LHCN-M2 (cell line): ENCODE measurements at places on chromosomes 5 and 9.

DNA sequence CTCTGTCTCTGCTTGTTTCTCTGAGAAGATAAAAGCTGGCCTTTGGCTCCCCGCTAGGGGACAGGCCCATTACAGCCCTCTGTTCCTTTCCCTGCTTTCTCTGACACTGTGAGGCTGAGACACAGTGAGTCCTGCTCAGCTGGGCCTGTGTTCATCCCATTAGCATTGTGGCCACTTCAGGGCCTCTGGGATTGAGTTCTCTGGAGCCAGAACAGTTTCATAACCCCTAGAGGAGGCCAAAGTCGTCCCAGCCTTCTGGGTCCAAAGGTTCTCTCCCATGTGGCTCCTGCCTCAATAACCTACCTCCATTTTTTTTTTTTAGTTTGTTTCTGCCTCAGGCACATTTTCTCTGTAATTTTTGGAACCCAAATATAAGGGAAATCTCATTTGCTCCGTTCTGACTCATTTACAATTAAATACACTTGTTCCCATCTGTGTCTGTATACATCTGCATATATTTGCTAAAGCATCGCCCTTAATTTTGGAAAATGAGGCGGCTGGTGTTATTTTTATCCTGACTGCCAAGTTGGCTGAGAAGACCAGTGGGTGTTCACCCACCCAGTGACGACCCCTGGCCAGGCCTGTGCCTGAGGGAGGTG is 27.3 kb upstream of the CTNNA1 start:
- no peak for DNase-seq

DNA sequence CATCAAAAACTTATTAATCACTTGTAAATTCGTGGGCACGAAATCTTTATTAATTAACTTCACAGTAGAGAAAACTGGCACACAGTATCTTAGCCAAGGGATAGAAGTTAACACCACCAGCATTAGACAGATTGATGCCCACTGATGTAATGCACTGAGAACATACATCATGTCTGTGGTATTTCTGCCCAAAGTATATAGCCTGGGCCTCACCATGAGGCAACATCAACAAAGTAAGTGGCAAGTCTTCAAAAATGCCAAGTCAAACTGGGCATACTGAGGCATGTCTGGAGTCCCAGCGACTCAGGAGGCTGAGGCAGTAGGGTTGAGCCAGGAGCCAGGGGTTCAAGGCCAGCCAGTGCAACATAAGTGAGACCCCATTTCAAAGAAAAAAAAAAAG is 79.5 kb downstream of the GLIS3 start:
- no peak for DNase-seq

- DNase-seq = no peak
Measured at GRCh38 chr9:114718801-114719221, 36.8 kb upstream of the TEX48 start.

- DNase-seq = peak; percentile 95
Measured at GRCh38 chr5:41527201-41527779, 16.9 kb upstream of the PLCXD3 start.

DNA sequence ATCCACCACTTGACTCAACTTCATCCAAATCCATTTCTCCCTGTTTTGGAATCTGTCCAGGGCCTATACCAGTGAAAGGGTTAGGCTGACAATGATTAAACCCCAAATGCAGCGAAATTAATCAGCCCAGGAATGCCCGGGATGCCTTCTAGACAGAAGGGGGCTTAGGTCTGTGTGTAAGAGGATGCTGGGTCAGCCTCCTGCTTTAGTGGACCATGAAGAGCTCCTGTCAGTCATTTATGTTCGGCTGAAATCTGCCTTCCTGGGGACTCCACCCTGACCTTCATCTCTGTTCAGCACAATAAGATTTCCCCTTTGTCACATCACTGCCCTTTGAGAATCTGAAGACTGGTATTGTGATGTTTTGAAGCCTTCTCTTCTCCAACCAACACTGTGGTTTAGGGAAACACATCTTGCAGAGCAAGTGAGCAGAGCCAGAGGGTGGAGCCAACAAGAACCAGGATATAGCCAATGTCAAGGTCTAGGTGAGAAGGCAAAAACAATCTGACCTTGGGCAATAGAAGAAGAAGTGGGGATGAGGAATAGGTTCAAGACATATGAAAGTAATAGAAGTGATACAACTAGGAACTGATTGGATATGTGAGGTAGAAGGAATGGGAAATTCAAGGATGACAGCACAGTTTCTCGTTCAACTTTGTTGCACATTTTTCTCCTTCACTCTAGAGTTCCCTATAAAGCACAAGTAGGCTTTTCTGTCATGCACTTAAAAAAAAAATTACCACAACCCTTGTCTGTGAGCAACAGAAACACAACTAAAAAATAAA is 234.4 kb downstream of the ARHGAP26 start:
- no peak for DNase-seq

- DNase-seq = no peak
Measured at GRCh38 chr9:98884849-98885248, 58.9 kb upstream of the COL15A1 start.

DNA sequence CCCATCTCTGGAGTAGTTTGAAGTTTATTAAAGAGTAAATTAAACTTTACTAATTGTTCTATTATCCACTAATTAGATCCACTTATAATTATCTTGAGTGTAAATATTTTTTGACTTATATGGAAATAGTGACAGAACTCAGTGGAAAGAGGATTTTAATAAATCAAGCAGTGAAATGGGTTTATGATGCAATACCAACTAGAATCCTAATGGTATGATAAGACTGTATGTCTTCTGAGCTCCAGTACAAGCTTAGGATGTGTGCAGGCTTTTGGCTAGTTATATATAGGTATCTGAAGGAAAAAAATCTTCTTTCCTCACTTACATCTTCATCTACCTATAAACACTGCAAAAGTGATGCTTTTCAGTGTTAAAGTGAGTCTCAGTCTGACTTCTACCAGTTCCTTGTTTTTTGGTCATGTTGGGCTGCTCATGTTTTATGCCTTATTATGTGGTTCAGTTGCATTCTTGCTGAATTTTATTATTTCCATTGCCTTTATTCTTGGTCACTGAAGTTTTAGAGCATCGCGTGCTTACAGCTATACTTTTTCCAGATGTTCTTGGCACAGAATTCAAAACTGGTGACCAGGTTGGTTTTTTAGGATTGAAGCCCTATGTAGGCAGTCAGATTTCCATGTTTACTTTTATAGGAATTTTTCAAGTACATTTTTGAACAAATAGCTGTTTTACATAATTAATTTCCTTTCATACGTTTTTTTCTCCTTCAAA is 30.5 kb downstream of the XRCC4 start:
- no peak for DNase-seq
